Activated naive CD8-positive, alpha-beta T cell treated with anti-CD3 and anti-CD28 coated beads, Interleukin-2, amount 10 ng/mL, durations not matched to agents 7 days and 5 days (primary cell): ENCODE measurements at places on chromosomes 3 and 15. TPM values are rescaled to one million over a fixed set of nuclear protein-coding genes. Genes with fewer than 3 reads are reported as not detected.

The C3orf22 gene
- total RNA-seq: not detected

The MYO9A gene
- total RNA-seq: 24.1 TPM

The GCSAM gene
- total RNA-seq: 14.6 TPM

The ACAD9 gene
- total RNA-seq: 63.5 TPM

The DOCK3 gene
- 3.3 TPM for total RNA-seq

The IL12A gene
- 0.19 TPM for total RNA-seq

- no peak for DNase-seq
- H3K27ac ChIP-seq: peak overlapping the region; percentile 92
- peaks cover 5% of the 10 kb centered on the region for H3K27me3 ChIP-seq
- peak overlapping the region; percentile 92 for H3K4me3 ChIP-seq
- H3K4me1 ChIP-seq: peaks cover 19% of the 10 kb centered on the region
These were observed 498 bp downstream of the ZNF280D start for GRCh38 chr15:56732886-56733135.

DNA sequence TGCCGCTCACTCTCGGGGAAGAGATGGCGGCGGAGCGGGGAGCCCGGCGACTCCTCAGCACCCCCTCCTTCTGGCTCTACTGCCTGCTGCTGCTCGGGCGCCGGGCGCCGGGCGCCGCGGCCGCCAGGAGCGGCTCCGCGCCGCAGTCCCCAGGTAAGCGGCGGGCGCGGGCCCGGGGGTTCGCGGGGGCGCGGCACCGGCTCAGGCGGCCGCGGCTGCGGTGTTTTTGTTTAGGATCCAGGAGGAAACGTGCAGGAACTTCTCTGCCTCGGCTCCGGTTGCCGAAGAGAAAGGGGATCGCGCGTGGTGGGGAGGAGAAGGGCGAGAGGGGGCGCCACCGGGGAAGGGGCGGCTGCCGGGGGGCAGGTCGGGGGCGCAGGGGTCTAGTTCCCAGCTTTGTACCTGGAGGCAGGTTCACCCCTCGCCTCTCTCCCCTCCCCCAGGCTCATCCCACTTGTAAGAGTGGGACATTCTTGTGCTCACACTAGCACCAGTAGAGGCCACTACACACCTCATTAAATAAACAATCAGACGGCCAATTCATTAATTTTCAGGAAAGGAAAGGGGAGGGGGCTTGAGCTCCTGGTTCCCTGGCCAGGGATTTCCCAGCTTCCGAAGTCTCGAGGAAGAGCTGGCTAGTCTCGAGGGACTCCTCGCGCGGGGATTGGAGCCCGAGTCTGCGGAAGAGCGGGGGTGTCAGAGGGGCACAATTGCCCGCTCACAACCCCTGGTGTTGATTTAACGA lies 562 bp downstream of the NEO1 start:
- H3K4me1 ChIP-seq: peaks cover 8% of the 10 kb centered on the region
- peak overlapping the region; percentile 80 for H3K4me3 ChIP-seq
- no peak overlapping the region for H3K27ac ChIP-seq
- DNase-seq: peak; percentile 44

DNA sequence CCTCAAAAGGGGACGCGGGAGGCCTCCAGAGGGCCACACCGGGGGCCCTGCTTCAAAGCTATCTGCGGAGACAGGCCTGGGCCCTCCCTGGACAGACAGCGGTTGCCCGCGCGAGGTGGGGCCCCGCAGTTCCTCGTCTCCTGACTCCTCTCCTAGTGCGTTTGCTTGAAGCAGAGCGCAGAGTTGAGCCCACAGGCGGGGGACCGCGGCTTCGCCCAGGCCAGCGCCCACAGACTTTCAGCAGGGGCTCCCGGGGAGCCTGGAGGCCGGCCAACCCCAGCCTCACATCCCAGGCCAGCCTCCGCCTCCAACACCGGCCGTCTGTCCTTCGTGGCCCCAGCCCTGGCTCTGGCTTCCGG lies 540 bp upstream of the ADAMTS7 start:
- peaks cover 3% of the 10 kb centered on the region for H3K36me3 ChIP-seq
- peaks cover 7% of the 10 kb centered on the region for H3K4me1 ChIP-seq
- H3K27ac ChIP-seq: no peak overlapping the region

- peaks cover 15% of the 10 kb centered on the region for H3K27me3 ChIP-seq
- H3K4me3 ChIP-seq: no peak overlapping the region
- no peak overlapping the region for H3K27ac ChIP-seq
- no peaks in the 10 kb centered on the region for H3K36me3 ChIP-seq
- DNase-seq: no peak
These were observed 178.6 kb downstream of the KCNAB1 start for GRCh38 chr3:156298938-156299337.

DNA sequence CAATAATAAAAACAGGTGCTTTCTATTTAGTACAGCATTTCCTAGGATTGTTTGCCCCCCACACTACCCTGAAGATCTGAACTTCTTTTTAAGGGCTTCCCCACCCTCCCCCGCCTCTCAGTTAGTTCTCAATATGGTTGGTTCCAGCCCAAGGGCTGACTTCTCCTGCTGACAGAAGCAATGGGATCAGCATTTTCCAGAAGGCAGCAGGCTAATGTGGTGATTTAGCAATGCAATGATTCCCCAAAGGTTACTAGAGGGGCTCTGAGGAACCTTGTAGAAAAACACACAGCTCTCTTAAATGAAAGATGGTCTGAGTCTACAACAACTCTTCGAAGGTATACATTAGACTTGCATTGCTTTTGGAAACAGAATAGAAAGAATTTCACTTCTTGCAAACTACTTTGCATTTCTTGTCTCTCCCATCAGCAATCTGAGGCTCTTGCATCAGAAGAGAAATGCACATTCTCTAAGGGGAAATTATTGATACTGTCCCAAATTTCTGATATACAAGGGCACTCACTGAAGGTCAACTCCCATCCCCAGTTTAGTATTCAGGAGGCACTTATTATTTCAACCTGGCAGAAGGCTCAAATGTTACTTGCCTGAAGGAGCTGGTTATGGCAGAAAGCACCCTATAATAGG lies 30.3 kb downstream of the FGF12 start:
- no peak overlapping the region for H3K27ac ChIP-seq
- H3K36me3 ChIP-seq: no peaks in the 10 kb centered on the region
- peaks cover under 1% of the 10 kb centered on the region for H3K27me3 ChIP-seq
- no peak for DNase-seq
- H3K4me1 ChIP-seq: no peaks in the 10 kb centered on the region
- no peak overlapping the region for H3K4me3 ChIP-seq

- H3K4me1 ChIP-seq: no peaks in the 10 kb centered on the region
- no peaks in the 10 kb centered on the region for H3K27me3 ChIP-seq
- no peak overlapping the region for H3K27ac ChIP-seq
- no peak overlapping the region for H3K4me3 ChIP-seq
These were observed 226.8 kb upstream of the ST8SIA2 start for GRCh38 chr15:92166751-92167405.

DNA sequence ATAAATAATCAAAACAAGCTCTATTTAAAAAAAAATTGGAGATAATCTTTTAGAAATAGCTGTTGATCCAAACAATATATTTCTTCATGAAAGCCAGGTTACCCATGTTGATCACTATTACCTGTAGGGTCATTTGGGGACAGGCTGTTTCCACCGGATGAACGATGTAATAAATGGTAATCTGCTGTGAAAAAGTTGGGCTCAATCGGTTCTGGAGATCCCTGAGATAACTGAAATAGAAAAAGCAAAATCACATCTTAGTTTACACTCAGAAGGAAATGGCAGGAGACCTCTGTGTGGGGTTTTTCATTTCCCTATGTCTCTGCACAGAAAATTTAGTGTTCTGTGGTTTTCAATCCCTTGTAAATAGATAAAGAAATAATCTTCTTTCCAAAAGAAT lies 249.5 kb downstream of the NEK10 start:
- DNase-seq: no peak
- no peak overlapping the region for H3K27ac ChIP-seq
- no peaks in the 10 kb centered on the region for H3K4me1 ChIP-seq
- no peaks in the 10 kb centered on the region for H3K27me3 ChIP-seq
- no peaks in the 10 kb centered on the region for H3K36me3 ChIP-seq
- no peak overlapping the region for H3K4me3 ChIP-seq

DNA sequence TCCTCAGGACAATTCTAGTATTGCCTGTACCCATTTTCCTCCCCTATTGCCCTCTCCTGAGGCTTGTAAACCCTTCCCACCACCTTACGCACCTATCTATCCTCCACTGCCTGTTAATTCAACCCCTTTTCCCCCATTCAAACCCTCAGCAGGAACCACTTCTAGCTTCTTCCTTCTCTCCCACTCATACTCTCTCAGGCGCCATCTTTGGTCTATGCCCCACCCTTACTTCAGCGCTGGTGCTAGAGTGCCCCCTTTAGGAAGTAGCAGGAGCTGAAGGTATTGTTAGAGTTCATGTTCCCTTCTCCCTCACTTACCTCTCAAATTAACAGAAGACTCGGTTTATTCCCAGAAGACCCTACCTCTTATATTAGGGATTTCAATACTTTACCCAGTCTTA lies 121.8 kb upstream of the NLGN1 start:
- DNase-seq: no peak
- H3K36me3 ChIP-seq: no peaks in the 10 kb centered on the region
- H3K27ac ChIP-seq: no peak overlapping the region
- H3K27me3 ChIP-seq: no peaks in the 10 kb centered on the region
- H3K4me1 ChIP-seq: no peaks in the 10 kb centered on the region

- H3K4me1 ChIP-seq: no peaks in the 10 kb centered on the region
- H3K27ac ChIP-seq: no peak overlapping the region
- peaks cover 2% of the 10 kb centered on the region for H3K36me3 ChIP-seq
- no peak for DNase-seq
- no peaks in the 10 kb centered on the region for H3K27me3 ChIP-seq
These were observed 11.3 kb upstream of the RPL14 start for GRCh38 chr3:40445880-40446279.
